ENCODE measurements at places on chromosomes 2 and 18. TPM values are rescaled to one million over a fixed set of nuclear protein-coding genes. Genes with fewer than 3 reads are reported as not detected.

Gene IL1RN
- total RNA-seq, result 0.29 TPM

Gene DOCK10
- 2.1 TPM for total RNA-seq

Gene ALS2
- total RNA-seq, result 15.6 TPM

Gene C2orf80
- not detected for total RNA-seq

Gene CACNB4
- total RNA-seq, result 0.14 TPM

DNA sequence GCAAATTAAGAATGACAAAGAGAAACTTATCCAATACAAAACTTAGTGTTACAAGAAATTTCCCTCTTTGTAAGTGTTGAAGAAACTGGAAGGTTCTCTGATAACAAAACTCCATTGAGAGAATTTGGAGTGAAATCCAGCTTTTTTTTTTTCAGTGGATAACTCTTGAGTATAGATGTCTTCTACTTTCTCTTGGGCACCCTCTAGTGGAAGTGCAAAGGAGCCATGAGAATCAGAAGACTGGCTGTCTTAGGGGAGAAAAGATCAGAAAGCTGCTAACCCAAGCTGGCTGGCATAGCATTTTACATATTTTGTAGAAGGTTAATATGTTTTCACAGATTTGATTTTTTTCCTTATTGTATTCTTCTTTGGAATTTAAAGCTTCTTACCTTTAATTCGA lies 138.8 kb upstream of the SATB2 start:
- peak; percentile 3 for DNase-seq

DNA sequence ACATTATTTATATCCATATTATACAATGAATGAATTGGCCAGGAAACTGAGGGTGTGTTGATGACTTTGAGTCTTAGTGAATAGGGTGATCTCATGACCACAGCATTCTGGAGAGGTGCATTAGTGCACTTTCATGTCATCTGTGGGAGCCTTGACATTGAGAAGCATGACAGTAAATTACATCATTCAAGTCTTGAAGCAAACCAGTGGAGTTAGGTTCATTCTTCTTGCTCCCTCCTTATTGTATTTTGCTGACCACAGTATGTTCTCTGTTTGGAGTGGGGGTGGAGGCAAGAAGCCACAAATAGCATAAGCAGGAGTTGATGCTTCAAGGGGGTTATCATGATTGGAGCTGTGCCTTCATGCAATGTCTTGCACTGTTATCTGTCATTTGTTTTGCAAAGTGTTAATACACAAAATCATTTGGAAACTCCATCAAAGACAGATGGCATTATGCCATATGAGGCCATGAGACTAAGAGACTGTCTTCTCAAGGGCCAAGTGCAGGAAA lies 680.2 kb downstream of the NYAP2 start:
- peak; percentile 20 for DNase-seq

DNA sequence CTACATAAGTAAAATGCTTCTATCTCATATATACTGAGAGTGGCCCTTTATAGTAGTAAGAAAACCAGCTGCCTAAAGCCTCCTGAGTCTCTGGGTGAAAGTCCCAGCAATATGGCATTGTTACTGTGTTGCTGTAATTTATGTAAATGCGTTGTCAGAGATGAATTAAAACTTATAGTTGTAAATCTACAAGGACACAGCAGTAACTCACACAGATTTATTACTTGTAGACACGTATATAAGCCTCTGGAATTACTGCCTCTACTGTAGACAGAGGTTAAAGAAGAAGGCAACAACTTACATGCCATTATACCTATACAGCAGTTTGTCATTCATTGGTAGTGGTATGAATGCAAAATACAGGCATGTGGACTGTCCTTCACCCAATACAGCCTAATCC lies 169.1 kb upstream of the BOD1L2 start:
- DNase-seq, result no peak

DNA sequence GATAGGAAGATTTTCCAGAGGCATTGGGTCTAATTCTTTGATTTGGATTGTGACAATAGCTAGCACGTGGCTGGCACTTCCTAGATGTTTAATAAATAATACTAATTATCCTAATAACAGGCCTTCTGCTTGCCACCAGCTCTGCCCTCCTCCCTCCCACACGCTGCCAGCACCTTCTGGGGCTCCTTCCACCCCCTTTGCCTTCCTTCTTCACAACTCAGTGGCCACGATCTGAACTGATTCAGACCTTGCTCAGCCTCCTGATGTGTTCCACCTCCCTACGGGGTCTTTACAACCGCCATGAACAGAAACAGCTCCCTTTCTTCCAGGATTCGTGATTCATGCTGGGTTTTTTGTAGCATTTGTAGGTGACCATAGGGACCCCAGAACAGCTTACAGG lies 310.3 kb upstream of the HS6ST1 start:
- DNase-seq, result no peak

- no peak for DNase-seq
These were observed 43.4 kb downstream of the RAB31 start for GRCh38 chr18:9751371-9752031.

- DNase-seq, result no peak
These were observed 396.1 kb downstream of the TDRD15 start for GRCh38 chr2:21519821-21520220.

GRCh38 chr18:51654488-51655326 lies 457.2 kb upstream of the MEX3C start:
- DNase-seq, result no peak

- DNase-seq, result no peak
These were observed 45.6 kb downstream of the DIPK1C start for GRCh38 chr18:74411475-74411874.

GRCh38 chr18:62999392-62999791 lies 284.1 kb downstream of the PHLPP1 start:
- peak; percentile 36 for DNase-seq

DNA sequence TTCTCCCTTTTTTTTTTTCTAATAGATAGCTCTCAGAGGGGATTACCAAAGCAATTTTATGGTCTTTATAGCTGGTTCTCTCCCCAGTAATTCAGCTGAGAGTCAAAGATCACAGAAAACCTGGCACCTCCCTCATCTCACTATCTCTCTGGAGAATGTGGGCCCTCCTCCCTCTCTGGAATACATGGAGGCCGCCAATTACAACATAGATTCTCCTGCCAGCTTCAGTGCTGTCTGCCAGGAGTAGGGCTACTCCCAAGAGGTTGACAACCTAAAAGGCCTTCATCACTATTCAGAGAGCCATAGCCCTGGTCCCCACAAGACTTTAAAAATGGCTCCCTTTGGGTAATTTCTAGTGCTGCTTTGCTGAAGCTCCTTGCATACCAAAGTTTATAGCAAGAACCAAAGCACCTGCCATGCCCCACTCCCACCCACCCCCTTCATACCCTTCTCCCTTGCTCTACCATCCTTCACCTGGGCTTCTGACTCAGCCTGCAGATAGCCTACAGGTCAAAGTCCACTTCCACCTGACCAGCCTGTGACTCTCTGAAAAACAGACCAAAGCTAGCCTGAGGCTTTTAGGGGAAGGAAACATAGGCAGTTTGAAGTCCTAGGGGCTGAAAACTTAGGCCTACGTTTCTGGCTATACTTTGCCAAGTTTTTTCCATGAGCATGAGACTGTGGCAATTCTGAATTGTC lies 472.3 kb downstream of the TNS1 start:
- DNase-seq, result no peak

GRCh38 chr18:12589448-12589847 lies 68.5 kb downstream of the SPIRE1 start:
- no peak for DNase-seq

- DNase-seq, result no peak
These were observed 15.8 kb downstream of the KYNU start for GRCh38 chr2:142893241-142893640.

DNA sequence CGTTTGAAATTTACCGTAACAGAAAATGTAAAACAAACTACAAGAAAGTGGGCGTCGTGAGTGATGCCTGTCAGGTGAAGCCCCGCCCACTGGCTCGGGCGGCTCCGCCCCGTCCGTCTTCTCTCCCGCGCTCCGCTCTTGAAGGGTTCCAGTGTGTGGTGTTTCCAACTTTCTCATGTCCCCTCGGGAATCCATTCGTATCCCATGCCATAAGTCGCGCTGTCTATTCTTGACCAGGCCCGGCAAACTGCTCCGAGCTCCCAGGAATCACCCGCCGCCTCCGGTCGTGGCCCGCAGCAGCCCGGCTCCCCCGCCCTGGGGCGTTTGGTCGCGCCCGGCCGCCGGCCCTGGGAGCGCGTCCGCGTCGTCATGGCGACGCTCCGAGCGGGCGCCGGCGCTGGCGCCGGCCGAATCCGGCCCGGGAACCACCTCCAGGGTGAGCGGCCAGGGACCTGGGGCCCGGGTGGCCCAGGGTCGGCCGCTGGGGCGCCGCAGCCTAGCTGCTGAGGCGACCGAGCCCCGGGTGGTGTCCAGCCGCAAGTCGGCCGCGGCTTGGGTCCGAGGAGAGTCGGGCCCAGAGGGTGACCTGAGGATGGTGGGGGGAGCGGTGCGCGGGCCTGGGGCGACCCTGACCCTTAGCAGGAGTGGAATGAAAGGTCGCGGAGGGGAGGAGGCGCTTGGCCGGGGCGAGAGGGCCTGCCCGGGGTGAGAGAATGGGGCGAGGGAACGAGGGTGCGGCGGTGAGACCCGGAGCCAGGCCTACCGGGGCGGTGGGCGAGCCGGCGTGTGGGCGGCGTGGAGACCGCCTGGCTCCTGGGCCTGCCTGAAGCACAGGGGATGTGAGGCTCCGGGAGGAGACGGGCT lies at the start of gene CFAP221:
TSS of gene CFAP221 (plus strand) at position 375 of the 864 bp plus-strand sequence. CDS start 1,683 bp downstream, outside the sequence.
- no peak for DNase-seq
